ENCODE measurements at places on chromosomes 2 and 18. TPM values are rescaled to one million over a fixed set of nuclear protein-coding genes. Genes with fewer than 3 reads are reported as not detected.
A peak's percentile ranks its signal among the peaks of the same experiment; 100 is the strongest.

- no peak for ATAC-seq
Observed at GRCh38 chr18:75269124-75269680, 58.6 kb downstream of the TSHZ1 start.

DNA sequence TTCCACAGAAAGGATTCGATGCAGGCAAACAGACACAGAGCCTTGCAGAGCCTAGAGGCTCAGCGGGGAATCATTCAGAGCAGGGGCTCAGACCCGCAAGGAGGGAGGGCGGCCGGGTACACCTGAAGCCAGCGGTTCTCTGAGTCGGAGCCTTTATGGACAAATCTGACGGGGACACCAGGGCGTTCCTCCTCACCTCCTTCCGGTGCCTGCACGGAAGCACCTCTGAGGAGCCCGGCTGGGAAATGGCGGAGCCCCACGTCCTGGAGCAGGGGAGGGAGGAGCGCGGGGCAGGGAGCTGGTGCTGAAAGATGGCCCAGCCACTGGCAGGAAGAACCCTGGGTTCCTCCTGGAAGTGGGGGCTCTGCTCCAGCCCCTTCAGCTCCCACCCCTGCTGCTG lies 193.5 kb upstream of the ALKAL2 start:
- ATAC-seq, result no peak

TWIST2 gene
- not detected for total RNA-seq

GRCh38 chr18:42296192-42296591 lies 341.2 kb downstream of the PIK3C3 start:
- ATAC-seq, result no peak

MYO3B gene
- total RNA-seq, result 5.1 TPM

- ATAC-seq, result no peak
Observed at GRCh38 chr2:215684448-215685237, 248.8 kb upstream of the FN1 start.

GRCh38 chr2:45172760-45173392 lies 163.6 kb upstream of the SIX2 start:
- ATAC-seq, result no peak

ACAA2 gene
- total RNA-seq, result 40.2 TPM

- ATAC-seq, result no peak
Observed at GRCh38 chr2:85095094-85095493, 38.1 kb upstream of the TCF7L1 start.

DNA sequence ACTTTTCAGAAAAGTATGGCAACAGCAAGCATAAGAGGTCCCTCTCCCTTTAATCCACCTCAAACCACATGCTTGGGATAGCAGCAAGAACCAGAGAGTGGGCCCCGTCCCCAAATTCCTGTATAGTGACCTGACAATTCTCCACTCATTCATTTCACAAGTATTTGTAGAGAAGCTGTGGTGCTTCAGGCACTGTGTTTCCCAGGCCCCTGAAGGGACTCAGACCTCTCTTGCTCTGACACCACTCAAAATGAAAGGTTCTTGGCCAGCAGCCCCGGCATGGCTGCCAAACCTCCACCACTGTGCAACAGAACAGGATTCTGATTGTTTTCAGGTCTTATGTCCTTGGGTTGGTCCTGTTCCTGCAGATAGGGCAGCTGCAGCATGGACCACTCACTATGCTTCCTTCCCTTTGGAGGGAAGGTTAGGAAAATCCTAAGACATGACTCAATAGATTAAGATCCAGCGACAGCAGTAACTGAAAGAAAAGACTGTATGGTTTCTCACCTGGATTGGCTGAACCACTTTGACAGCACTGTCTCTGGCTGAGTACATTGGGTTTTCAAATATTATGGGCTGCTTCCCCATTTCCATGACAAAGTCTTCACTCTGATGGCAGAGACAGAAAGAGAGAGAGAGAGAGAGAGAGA lies 67.6 kb downstream of the DHRS9 start:
- ATAC-seq, result no peak

DNA sequence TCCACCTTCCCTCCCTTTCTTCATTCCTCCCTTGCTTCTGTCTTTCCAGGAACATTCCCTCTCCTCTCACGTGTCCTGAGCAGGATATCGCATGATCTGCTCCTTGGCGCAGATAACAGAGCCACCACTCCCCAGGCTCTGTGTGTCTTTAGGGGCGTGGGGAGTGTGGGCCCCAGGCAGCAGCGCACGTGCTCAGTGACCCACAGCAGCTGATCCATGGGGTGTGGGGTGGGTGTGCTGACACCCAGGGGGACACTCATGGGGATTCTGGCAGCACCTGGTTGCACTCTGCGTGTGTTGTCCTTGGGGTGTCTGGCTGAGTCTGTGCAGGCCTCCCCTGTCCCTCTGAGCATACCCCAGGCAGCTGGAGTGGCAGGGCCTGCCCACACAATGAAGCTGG lies 9.9 kb upstream of the FOSL2 start:
- no peak for ATAC-seq

DNA sequence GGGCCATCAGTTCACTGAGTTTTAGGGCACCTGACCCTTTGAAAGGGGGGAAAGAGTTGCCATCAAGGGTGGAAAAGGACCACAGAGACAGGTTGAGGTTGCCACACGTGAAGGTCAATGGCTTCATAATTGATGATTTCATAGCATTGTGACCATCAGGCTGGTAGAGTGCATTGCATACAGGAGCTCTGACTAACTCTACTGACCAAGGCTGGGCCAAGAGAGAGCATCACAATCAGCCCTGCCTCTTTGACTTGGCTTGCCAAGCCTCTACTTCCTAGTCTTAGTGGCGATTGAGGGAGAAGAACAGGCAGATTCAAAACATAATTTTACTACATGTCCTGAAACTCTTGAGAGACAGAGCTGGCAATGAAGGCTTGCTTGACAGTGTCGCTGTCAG lies 5.8 kb upstream of the TNP1 start:
- no peak for ATAC-seq

- ATAC-seq, result no peak
Observed at GRCh38 chr18:49876536-49876935, 63.2 kb upstream of the ACAA2 start.

- no peak for ATAC-seq
Observed at GRCh38 chr2:196640031-196640548, 575 bp downstream of the CCDC150 start.

DNA sequence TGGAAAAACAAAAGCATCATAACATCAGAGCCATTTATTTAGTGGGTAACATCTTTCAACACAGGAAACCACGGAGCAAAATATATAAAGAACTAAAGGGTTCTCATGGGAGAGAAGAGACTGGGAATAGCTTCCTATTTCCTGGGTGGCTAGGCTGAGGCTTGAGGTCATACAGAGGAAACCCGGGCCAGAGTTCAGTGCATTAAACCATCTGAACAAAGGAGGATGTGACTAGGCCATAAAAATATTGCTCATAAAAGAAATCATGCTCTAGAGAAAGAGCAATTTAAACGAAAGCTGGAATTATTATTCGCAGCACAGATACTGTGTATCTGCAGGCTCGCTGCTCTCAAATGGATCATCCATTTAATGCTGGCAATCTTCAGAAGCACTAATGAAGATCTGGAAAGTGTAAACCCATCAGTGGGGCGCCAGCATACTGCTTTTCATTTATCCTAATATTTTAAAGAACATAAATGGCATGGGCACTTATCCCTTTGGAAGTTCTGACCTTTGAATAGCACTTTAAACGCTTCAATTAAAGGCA lies 83.3 kb downstream of the GALNT14 start:
- ATAC-seq, result peak; percentile 21

MC2R gene
- total RNA-seq, result 0.44 TPM

GRCh38 chr2:177165061-177165583 lies 47.5 kb upstream of the HNRNPA3 start:
- peak; percentile 46 for ATAC-seq

DNA sequence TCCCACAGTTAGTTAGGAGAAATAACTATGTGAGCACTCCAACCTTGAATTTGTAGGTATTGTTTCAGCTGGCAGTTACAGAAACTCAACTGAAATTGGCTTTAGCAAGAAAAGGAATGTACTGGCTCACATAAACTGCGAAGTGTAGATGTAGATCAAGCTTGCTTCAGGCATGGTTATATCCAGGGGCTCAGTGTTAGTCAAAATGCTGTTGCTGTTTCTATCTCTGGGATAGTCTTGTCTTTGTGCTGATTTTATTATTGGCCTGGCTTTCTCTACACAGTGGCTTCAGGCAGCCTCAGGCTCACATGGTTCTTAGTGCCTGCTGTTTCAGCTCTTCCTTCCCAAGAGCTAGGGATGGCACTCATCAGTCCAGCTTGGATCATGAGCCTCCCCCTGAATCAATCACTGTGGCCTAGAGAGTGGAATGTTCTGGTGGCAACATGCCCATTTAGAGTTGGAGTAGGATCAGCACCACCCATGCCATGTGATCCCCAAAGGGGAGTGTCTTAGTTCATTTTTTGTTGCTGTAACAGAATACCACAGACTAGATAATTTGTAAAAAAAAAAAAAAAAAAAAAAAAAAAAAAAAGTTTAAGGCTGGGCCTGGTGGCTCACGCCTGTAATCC lies 69.1 kb upstream of the FOXI3 start:
- peak; percentile 91 for ATAC-seq

KYNU gene
- 0.05 TPM for total RNA-seq
